Stomach (tissue), 19 donors: ENCODE measurements at places on chromosomes 2 and 18.

GRCh38 chr18:27540111-27540510, 355.0 kb upstream of the CHST9 start:
- DNase-seq, result no peak

DNA sequence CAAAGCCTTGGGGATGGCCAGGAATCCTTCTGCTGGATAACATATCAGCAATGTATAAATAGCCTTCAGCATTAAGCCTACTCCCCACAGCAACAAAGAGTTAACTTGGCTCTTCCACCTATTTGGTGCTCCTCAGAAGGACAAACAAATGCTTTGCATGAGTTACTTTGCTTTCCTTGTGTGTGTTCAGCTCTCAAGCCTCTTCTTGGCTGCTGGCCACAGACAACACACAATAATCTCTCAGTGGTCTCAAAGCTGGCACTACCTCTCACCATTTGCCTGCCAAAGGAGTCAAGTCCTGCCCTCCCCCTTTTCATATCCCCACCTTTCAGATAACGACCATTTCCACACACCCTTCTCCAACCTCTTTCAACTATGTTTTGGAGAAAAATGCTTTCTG, 17.5 kb downstream of the FTCDNL1 start:
- DNase-seq, result peak; percentile 49

GRCh38 chr2:8489221-8489620, 192.6 kb upstream of the ID2 start:
- DNase-seq, result no peak

- DNase-seq, result peak; percentile 16
Observed at GRCh38 chr2:155842103-155842502, 490.4 kb downstream of the NR4A2 start.

DNA sequence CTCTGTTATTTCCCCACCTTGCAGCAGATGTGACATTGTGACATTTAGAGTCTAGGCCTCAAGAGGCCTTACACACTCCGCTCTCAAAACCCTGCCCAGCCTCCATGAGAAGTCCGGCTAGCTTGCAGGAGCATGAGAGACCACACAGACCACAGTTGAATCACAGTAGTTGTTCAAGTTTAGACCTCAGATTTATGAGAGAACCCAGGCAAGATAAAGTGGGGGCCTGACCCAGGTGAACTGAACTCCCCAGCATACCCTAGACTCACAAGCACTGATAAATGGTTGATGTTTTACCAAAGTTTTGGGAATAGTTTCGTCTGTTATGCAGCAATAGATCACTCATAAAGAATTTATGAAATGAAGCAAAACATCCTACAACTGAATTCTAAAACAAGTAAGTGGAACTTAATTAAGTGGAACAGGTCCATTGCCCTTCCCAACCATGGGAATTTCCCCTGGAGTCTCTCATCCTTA, 4.7 kb upstream of the STAT1 start:
- no peak for DNase-seq

DNA sequence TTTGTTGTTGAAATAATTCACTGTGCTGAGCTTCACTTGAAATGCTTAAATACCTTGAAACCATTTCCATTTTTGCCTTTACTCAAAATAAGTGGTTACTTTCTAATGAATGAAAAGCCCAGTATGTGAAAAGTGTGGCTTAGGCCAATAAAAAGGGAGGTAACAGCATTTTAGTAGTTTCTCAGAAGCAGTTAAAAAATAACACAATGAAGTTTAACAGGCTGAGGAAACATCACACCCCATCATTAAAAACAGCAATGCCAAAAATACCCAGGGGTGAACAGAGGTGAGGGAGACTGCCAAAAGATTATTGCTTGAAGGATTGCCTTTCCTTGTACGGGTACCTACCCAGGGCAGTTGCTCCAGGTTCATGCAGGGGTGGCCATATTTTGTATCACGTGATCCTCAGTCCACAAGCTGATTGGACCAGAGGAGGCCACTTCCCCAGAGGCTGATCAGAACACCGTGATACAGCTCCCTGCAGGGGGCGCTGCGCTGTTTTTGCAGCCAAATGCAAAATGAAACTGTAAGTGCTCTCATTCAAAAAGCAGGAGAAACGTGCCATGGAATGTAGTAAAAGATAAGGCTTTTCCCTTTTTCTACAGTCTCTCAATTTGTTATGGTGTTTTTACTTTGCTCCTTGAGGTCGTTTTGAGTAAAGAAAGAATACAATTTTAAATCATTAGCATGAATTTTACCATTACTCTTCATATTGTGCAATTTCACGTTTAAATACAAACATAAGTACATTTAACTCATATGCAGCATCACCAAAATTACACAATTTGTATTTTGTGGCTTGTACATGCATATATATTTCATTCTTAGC, 70.2 kb upstream of the SH3BP4 start:
- DNase-seq, result peak; percentile 91

DNA sequence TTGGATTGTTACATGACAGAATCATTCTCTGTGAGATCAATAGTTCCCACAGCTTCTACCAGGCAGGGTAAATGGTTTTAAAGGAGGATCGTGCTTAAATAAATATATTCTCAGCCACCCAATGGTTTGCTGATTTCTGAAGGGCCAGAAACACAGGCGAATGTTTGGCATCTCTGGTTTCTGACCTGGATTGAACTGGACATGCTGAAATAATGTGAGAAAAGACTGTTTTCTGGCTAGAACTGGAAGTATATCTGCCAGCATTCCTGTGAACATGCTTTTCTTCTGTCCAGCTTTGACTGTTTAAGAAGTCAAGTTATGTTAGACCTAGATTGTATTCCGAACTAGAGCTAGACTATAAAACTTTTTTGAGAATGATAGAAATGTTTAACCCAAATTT, 77.1 kb upstream of the COL3A1 start:
- DNase-seq, result no peak

GRCh38 chr2:17822445-17823117, 6.3 kb downstream of the MSGN1 start:
- DNase-seq, result peak; percentile 29

DNA sequence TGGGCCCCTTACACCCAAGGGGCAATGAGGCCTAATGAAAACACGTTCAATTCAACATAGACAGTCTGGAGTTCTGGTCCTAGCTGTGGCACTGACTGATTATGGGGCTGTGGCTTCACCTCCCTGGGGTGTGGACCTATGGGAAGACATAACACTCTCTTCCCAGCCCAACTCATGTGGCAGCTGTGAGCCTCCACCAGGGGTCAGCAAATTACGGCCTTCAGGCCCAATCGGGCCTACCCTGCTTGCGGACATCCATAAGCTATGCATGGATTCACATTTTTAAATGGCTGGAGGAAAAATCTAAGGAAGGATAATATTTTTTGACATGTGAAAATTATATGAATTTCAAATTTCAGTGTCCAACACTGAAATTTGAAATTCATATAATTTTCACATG, 101.3 kb downstream of the LOXHD1 start:
- no peak for DNase-seq
